ENCODE measurements at places on chromosomes 3 and 15.

DNA sequence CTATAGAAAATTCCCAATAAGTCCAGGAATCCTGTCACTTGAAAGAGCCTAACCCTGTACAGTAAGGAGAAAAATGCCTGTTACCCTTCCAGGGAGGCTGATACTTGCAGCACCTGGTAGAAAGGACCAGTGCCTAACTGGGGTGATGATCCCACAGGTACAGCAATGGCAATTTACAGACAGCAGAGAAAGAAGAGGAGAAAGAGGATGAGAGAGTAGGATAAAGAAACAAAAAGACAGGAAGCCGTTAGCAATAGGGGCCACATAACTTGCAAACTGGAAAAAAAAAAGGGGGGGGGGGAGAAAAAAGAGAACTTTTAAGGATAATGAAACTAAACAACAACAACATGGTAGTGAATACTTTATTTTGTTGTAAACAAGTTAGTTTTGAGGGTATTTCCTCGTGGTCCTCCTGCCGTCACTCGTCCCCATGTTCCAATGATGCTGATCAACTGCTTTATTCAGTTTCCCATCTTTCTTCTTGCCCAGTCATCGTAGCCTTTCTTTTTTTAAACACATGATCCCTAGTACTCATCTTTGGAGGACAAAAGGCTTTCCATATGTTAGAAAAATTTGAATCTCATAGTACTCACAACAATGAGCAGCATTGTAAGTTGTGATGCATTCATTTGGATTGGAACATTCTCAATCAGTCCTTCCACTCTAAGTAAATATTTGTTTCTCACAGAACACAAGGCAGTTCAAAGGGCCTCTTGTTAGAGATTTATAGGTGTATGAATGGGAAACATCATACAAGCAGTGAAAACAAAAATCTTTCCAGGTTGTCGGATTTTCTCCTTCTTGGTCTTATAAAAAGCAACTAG lies 8.6 kb downstream of the TM4SF1 start:
- no peak for DNase-seq

DNA sequence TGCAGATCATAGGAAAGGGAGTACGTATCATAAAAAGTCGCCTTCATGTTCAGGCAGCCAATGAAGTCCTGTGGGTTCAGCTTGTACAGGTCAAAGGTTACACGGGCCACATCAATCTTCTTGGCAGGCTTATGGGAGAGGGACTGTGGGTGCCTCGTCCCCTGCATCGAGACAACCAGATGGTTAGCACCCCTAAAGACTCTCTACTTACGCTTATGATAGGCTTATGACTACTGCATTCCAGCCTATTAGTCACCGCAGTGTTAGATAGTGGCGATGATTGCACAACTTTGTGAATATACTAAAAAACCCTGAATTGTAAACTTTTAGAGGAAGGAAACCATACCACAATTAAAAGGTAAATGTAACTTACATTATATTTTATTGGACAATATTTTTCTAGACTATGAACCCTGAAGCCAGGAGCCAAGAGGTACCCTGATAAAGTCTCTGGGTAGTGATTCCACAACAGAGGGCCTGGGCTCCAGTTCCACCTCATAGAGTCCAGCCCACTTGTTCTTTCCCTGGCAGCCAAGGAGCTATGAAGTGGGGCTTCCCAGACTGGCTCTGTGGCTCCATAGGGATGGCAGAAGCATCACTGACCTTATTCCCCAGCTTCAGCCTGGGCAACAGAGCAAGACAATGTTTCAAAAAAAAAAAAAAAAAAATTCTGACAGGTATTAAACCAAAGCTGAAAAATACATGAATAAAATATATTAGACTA lies 2.5 kb upstream of the FANCD2 start:
- no peak for DNase-seq

DNA sequence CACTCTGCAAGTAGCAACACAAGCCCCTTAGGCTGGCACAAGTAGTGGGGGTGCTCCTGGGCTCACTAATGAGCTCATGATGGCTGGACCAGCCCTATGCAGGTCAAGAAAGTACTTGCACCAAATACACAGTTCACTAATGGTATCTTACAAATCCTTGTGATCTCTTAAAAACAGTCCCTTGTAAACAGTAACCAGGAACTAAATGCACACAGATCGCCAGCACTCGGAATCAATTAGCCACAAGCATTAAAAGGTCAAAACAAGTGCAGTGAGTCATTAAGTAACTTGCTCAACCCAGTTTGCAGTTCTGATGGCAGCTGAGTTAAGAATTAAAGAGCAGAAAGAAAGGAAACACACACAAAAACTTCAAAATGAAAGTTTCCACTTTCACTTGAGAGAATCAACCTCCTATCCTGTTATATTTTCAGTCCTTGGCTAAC lies 43.2 kb downstream of the ARHGEF3 start:
- no peak for DNase-seq

DNA sequence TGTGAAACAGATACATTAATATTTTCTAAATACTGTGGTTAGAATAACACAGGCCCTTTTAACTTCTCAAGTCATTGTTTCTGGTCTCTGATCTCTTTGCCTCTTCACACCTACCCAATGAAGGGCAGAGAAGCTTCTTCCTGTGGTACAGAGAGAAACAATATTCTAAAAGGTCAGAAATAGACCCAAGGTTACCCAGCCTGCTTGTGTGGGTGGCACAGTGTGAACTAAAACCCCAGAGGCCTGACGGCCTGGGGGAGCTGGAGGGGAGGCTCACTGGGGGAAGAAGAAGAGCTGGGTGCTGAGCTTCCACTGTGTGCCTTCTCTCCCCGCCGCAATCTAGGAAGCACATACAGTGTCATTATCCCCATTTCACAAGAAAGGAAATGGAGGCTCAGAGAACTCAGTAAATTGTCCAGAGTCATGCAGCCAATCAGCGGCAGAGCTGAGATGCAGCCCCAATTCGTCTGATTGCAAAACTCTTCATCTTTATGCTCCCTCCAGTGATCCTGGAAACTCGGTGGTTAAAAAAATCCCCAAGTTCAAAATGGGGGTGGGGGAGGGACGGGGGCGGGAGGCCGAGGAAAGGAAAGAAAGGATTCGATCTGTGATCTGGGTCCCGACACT lies 64.1 kb upstream of the HEG1 start:
- no peak for DNase-seq

Data from activated CD4-positive, CD25-positive, alpha-beta regulatory T cell (primary cell).